ENCODE measurements at places on chromosomes 6 and 20.

DNA sequence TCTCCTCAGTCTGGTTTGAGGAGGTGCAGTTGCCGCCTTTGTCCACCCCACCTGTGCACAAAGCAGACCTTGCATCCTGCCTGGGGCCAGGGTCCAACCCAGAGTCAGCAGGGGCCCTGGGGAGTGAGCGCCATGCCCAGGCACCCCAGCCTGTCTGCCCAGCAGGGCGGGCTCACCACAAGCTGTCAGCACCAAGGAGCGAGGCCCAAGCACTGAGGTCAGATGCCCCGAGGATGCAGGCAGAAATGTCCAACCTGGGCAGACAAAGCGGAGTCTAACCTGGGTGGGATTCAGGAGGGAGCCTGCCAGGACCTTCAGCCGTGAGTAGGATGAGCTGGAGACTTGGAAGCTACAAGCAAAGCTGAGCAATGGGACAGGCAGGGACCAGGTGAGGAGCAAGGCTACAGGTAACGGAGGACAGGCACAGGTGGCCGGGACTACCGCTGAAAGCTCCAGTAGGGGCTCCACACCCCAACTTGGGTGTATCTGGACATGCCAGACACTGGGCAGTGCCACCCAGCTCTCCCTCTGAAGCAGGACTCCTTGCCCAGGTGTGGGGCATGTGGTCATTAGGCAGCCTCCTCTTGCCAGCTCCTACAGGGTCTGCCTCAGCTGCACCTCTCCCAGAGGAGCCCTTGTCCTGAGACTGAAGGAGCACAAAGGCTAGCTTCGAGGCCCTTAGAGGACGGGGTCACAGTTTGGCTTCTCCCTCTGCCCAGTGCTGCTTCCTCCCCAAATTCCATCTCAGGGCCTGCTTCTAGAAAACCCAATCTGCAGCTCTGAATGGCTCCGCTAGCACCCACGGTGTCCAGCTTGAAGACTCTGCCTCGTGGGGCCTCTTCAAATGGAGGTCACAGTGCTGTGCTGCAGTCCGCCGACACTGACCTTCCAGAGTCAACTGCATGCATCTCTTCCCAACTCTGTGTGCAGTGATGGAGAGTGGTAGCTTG lies 210.6 kb upstream of the CDYL start:
- no peak for DNase-seq

DNA sequence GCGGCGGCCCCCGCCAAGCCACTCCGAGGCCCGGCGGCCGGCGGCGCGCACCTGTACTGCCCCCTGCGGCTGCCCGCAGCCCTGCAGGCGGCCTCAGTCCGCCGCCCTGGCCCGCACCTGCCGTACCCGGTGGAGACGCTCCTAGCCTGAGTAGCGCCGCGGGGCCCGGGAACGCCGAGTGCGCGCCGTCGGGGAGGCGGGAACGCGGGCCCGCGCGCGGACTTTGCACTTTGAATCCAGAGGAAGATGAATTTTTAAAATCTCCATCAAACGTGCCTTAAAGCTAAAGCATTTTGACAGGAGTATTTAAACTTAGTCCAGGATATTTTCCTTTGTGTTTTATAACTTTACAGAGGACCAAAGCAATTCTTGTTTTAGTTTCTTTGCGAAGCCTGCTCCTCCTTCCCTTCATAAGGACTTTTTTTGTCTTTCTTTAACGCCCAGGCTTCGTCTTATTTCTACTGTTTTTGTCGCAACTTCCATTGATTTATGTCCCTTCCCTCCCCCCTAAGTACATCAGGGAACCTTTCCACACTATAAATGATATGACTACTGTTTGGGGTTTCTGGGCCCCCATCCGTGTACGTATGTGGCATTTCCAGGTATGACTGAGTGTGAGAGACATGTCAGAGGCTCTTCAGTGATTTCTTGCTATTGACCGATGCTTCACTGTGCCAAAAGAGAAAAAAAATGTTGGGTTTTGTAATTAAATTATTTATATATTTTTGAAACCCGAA lies 2.0 kb downstream of the FOXQ1 start:
- DNase-seq: peak; percentile 9

DNA sequence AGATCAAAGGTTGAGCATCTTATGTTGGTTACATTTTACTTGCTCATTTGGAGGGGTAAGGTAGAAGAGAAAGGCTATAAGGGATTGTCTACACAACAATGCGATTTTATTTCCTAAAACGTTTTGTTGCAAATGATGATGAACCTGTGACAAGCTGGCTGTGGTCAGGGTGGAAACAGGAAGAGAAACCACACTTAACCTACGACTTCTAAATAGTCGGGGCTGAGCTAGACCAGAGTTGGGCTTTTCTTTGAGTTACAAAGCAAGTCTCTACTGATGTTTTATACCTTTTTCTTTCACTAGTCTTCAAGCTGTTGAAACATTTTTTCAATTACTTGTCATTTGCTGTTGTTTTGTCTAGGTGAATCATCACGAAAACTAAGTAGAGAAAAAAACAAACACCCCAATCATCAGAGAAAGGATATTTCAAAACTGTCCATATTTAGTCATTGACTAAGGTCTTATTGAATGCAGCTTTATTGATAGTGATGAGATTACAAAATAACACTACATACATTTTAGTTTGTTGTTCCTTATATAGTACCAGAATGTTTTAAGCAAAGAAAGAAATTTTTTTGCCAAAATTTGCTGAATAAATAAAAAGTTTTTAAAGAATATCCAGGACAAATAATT lies 18.0 kb downstream of the KLHL31 start:
- peak; percentile 45 for DNase-seq

- DNase-seq: no peak
Observed at GRCh38 chr6:9801249-9801754, 613.6 kb downstream of the TFAP2A start.

- no peak for DNase-seq
Observed at GRCh38 chr6:125612345-125612846, 137.0 kb upstream of the HEY2 start.

DNA sequence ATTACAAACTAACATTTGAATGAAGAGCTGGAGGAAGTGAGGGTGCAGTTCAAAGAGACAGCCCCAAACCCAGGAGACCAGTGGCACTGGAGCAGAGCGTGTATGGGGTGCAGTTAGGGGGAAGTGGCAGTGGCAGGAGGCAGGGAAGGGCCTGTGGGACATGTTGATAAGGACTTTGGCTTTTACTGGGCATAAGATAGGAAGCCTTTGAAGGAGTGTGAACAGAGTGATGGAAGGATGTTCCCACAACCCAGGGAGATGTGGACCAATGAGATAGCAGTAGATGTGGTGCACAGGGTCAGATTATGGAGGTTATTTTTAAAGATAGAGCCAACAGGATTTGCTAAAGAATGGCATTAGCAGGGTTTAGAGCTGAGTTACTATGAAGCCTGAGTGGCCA lies 56.4 kb downstream of the AIG1 start:
- no peak for DNase-seq

GRCh38 chr6:125354649-125355048 lies 52.9 kb upstream of the HDDC2 start:
- no peak for DNase-seq

DNA sequence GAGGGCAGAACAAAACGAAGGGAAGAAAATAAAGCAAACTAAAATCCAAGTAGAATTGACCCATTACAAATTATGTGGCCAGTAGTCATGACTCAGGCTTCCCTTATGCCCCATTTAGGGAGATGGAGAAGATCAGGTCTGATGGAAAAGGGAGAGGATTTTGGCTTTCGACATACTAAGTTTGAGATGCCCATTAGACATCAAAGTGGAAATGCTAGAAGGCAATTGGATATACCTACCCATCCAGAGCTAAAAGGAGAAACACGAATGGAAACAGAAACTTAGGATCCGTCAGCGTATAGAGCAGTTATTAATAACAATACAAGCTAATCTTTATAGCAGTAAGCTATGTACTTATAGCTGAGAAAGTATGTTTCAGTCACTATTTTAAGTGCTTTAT lies 4.8 kb downstream of the TRPC4AP start:
- DNase-seq: no peak

- DNase-seq: no peak
Observed at GRCh38 chr6:135488023-135488422, 9.5 kb downstream of the AHI1 start.

DNA sequence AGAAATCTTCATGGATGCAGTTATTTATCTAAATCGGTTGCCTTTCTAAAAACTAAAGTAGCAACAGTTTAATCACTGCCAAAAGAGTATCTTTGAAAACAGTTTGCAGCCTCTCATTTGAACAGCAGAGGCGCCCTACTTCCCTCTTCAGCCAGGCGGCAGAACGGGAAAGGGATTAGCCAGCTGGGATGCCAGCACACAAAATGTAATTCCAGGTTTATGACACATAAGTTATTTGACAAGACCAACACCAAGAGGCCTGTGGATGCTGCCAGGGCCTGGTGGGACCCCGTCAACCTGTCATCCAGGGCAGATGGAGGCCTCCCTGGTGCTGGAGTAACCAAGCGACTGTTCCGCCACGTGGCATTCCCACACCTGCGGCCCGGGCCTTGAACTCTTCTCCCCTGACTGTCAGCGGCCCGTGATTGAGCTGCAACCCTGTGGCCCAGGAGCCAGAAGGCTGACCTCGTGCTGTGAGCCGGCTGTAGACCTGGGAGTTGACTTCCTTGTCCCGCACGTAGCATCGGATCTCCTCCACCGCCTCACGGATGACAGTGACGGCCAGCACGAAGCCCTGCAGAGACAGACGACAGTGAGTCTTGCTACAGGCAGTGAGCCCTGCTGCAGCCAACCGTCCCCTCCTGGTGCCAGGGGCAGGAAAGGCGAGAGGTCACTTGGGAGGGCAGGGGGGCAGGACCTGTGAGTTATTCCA lies 55.5 kb downstream of the ATP9A start:
- no peak for DNase-seq

GRCh38 chr6:119677384-119677783 lies 327.8 kb upstream of the MAN1A1 start:
- no peak for DNase-seq

DNA sequence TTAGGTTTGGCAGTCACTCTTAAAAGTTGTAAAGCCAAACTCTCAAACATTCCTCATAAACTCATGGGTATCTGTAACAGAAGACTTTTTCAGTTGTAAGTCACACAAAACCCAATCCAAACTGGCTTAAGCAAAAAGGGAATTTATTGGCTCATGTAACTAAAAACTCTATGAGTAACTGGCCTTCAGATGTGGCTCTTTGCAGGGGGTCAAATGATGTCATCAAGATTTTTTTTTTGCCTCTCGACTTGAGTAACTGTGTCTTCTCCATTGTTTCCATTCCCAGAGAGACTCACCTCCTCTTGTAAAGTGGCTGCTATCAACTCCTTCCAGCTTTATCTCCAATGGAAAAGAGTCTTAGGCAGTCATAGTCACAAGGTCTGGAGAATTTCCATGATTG lies 645.0 kb downstream of the DHX35 start:
- no peak for DNase-seq

GRCh38 chr6:35426074-35426473 lies 26.1 kb upstream of the FANCE start:
- peak; percentile 66 for DNase-seq

GRCh38 chr20:23003077-23003635 lies 32.0 kb upstream of the SSTR4 start:
- no peak for DNase-seq

DNA sequence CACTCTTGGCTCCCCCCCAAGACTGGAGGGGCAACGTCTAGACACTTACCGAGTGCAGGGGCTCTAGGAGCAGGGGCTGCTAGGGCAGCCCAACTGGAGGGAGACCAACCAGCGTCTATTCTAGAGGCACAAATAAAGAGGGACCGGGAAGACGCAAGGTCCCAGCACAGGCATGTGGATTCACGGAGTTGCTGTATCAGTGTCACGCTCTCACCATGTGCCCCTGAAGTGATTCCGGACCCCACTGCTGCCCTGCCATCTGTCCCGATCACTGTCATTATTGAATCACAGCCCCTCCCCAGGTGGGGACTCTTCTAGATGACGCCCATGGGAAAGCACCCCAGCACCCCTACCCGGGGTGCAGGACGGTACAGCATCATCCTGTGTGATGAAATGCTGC lies 54.2 kb downstream of the RAMACL start:
- no peak for DNase-seq

GRCh38 chr6:148107911-148108310 lies 234.7 kb upstream of the SASH1 start:
- no peak for DNase-seq

DNA sequence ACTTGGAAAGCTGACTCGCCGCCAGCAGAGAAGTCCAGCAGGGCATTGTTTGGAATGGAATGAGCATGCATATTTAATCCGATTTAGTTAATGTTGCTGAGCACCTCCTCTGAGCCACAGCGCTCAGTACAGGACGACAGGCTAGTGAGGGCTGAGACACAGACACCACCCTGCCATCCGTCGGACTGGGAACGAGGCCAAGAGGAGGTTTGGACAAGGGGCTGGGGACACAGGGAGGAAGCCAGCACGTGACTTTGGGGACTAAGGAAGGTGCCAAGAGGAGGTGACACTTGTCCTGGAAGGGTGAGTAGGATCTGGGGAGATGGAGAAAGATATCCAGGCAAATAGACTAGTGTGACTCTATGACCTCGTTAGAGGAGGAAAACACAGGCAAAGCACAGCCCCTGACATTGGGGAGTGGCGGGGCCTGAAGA lies 152.5 kb upstream of the ECI2 start:
- DNase-seq: no peak

DNA sequence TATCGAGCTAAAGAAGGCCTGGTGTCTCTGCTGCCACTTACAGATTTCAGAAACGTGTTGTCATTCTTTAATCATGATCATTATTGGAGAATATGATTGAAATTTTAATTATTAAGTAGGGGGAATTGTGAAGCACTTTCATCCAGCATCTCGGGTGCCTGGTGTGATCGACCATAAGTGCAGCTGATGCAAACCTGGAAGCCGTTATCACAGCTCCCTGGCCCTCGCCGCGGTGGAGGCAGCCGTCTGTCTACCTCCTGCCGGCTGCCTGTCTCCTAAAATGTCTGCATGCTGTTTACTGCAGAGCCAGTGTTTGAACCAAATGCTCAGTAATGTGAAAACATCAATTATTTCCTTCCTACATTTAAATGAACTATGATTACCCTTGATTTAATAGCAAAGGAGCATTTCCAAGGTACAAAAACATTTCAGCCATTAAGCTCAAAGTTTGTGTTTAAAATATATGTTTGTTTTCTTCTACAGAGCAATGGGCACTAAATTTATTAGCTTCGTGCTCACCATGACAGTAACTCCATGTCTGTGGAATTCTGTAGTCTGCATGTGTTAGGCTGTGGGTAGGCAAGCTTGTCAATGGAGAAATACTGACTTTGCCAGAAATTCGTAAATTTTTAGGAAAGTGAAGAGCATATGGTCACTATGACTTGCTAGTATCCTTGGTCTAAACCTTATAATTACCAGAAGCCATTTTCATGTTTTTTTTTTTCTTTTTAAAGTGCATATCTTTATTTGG lies 184.5 kb upstream of the AGPAT4 start:
- no peak for DNase-seq

GRCh38 chr6:75800708-75801505 lies 51.9 kb downstream of the MYO6 start:
- no peak for DNase-seq

Measured in KBM-7 (cell line).